Iris pigment epithelial cell (primary cell): ENCODE measurements at places on chromosomes 3 and 15.
A peak's percentile ranks its signal among the peaks of the same experiment; 100 is the strongest.

GRCh38 chr3:69855436-69856162 lies 116.3 kb downstream of the MITF start:
- peak; percentile 63 for DNase-seq

- DNase-seq = no peak
Measured at GRCh38 chr3:58340594-58341244, 8.0 kb downstream of the PXK start.

GRCh38 chr15:93109336-93110102 lies 20.5 kb upstream of the RGMA start:
- DNase-seq = no peak

GRCh38 chr3:76203578-76203977 lies 418.2 kb upstream of the ZNF717 start:
- DNase-seq = no peak

- DNase-seq = peak; percentile 76
Measured at GRCh38 chr15:36373550-36373949, 205.9 kb upstream of the CDIN1 start.

DNA sequence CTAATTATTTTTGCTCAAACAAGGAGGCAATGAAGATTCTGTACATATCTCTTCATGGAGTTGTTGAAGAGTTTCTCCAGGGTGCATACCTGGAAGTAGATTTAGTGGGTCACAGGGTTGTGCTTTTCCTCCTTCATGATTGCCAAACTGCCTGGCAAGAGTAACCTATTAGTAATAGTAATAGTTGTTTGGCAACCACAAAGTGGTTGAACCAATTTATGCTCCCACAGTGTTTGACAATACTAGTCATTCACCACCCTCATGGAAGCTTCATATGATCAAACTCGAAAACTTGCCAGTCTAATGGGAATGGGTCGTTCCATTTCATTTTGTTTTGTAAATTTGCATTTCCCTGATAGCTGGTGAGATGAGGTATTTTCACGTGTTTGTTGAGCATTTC lies 57.8 kb downstream of the TLE3 start:
- DNase-seq = no peak

DNA sequence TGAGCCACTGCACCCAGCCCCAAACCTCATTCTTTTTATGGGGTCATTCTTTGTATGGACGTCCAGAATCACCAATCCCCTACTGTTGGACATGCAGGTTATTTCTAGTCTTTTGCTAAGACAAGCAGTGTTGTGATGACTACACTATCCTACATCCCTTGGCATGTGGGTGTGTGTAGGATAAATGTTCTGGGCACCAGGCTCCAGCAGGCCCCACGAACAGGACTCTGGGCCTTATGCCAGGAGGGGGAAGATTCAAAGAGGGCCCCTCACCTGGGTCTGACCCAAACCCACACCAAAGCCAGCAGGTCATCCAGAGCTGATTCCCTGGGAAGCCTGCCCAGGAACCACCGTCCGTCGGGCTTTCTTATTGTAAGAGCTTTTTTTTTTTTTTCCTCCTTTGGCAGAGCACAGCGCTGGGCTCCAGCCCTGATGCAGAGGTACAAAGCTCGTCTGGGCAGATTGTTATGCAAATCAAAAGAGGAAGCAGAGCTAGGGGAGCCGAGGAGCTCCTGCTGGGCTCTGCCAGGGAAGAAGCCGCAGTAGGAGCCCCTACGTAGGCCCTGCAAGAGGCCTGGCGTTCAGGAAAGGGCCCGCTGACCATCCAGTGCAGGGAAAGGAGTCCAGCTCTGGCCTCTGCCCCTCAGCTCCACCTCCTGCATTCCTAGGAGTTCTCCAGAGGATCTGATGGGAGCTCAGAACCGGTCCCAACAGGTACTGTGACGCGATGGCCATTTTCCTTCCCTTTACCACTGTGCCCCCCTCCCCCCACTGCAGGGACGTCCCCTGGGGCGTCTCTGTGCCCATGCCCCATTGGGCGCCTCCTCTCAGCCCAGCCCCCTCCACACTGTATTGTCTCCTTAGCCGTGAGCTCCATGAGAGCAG lies 29.0 kb upstream of the FURIN start:
- peak; percentile 10 for DNase-seq

DNA sequence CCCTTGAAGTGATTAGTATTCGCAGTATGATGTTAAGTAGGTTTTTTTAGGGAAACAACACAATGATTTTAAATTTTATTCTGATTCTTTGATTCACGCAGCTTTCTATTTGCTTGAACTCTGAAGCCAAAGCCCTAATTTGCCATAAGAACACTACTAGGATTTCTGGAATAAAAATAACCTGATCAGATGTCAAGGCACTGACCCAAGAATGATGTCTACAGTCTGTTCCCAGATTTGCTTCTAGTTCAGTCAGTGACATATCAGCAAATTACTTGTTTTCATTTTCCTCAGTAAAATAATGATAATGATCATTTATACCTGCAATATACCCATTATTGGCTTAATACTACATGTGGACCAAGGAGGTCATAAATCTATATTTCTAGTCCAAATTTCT lies 179.5 kb upstream of the EIF1B start:
- no peak for DNase-seq

DNA sequence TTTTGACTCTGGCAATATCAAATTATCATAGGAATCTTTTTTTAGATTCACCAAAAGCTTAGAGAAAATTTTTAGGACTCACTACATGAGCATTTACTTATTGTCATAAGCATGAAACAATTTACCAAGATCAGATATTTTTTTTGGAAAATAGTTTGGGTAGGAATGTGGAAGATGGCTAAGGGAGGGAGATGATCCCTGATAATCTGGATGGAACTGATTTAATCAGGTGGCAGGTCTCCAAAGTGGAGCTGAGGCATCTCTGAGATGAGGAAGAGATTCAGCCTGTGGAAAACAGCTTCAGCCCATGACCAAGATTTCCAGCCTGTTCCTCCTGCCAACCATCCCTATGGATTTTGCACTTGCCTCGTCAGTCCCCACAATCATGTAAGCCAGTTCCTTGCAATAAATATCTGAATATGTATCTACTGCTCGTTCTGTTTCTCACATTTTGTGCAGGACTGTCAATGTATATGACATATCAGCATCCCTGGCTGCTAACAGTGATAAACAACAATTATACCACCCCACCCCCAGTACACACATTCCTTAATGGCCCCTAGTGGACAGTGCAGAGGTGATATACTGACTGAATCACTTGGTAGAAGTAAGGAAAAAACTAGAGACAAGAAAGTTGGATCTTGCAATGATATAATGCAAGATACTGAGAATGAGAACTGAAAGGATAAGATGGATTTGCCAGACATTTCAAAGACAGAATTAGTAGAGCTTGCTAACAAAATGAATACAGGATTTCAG lies 183.8 kb downstream of the NEK10 start:
- no peak for DNase-seq
